ENCODE measurements at places on chromosomes 2 and 18.
A peak's percentile ranks its signal among the peaks of the same experiment; 100 is the strongest.

GRCh38 chr2:43419876-43420275, 176.0 kb downstream of the THADA start:
- no peak for DNase-seq

- DNase-seq = no peak
Observed at GRCh38 chr2:38596229-38596628, 6.5 kb downstream of the HNRNPLL start.

DNA sequence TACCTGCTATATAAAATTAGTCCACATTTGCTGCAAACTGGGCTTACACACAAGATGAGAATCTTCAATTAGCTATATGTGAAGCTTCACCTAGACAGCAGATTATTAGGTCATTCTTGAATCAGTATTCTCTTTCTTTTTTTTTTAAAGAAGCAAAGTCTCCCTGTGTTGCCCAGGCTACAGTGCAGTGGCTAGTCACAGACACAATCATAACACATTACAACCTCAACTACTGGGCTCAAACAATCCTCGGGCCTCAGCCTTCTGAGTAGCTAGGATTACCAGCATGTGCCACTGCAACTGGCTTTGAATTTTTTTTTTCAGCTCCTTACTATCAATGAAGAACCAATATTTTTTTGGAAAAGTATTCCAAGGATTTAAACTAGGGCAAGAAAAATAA, 30.5 kb downstream of the OLA1 start:
- DNase-seq = no peak

GRCh38 chr18:39627936-39628335, 2062.3 kb upstream of the CELF4 start:
- no peak for DNase-seq

- no peak for DNase-seq
Observed at GRCh38 chr2:12577091-12577490, 139.6 kb upstream of the TRIB2 start.

GRCh38 chr2:47422560-47422959, 19.6 kb downstream of the MSH2 start:
- no peak for DNase-seq

- no peak for DNase-seq
Observed at GRCh38 chr2:43127208-43127940, 99.0 kb downstream of the ZFP36L2 start.

DNA sequence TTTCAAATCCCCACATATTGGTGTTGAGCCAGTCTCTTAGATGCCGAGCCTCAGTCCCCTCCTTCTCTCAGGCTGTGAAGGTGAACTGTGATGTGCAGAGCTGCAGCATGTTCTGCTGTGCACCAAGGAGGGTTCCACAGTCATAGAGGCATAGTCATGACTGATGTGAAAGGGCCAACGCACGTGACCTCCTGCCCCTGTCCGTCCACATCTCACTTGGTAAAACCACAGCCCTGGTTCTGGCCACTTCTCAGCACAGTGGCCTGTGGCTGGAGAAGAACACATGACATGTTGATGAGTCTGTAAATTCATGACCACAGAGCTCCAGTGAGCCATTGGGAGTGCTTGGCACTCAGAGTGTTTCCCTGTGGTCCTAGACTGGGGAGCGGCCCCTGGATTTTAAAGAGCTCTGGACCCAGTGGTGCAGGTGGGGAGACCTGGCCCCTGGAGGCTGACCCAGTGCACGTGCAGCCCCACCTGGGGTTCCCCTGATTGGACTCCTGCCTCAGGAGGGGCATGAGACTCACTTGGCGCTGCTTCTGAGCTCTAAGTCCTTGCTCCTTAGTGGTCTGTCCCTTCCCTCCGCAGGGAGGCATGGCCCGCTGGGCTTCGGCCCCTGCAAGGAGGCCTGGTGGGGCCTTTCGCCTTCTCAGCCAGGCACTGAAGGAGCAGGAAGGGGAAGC, 25.3 kb downstream of the INPP4A start:
- DNase-seq = no peak

- no peak for DNase-seq
Observed at GRCh38 chr18:55997151-55997561, 409.2 kb upstream of the TCF4 start.

- no peak for DNase-seq
Observed at GRCh38 chr2:163541943-163542342, 193.9 kb downstream of the FIGN start.

DNA sequence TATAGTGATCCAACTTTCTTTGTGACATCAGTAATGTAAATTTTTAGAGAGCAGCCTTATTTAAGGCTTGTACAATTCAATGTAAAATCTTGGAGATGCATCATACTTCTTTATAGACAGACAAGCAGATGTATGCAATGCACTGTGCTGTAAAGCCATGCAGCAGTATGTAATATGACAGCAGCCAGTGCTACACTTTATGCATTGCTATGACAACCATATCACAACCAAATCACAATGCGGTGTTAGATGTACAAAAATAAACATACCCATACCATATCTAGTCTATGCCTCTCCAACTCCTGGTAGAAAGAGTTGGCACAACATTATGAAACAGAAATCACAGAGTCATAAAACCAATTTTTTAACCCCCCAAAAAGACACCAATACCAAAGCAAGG, 110.3 kb upstream of the WDSUB1 start:
- DNase-seq = no peak

DNA sequence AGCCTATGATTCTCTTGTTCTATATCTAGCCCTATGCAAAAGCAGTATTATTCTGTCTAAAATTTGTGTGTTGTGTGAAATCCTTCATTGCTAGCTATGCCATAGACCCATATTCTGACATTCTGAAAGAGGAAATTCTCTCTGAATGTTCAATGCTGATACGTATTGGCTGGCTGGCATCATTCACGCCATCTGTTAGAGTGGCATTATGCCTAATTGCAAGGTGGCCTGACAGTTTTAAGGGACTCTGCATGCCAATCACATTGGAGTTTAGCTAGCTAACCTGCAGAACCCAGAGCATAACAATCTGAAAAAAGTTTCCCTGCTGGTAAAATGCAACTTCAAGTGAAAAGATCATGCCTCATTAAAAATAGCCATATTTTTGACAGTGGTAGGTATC, 316.0 kb downstream of the SOX11 start:
- DNase-seq = peak; percentile 32

- DNase-seq = no peak
Observed at GRCh38 chr2:176146101-176146500, 5.2 kb upstream of the HOXD4 start.

GRCh38 chr18:54805571-54806334, 22.5 kb upstream of the RAB27B start:
- no peak for DNase-seq

- peak; percentile 70 for DNase-seq
Observed at GRCh38 chr2:131056204-131056931, 36.9 kb downstream of the FAM168B start.

- no peak for DNase-seq
Observed at GRCh38 chr18:70288171-70288850, 534 bp upstream of the SOCS6 start.

GRCh38 chr2:64562148-64562784, 38.1 kb downstream of the AFTPH start:
- no peak for DNase-seq

GRCh38 chr2:20473128-20473527, 26.3 kb downstream of the RHOB start:
- no peak for DNase-seq

- DNase-seq = no peak
Observed at GRCh38 chr2:3460831-3461800, 58.2 kb downstream of the ADI1 start.

GRCh38 chr2:136122661-136123060, 4.7 kb upstream of the CXCR4 start:
- no peak for DNase-seq

DNA sequence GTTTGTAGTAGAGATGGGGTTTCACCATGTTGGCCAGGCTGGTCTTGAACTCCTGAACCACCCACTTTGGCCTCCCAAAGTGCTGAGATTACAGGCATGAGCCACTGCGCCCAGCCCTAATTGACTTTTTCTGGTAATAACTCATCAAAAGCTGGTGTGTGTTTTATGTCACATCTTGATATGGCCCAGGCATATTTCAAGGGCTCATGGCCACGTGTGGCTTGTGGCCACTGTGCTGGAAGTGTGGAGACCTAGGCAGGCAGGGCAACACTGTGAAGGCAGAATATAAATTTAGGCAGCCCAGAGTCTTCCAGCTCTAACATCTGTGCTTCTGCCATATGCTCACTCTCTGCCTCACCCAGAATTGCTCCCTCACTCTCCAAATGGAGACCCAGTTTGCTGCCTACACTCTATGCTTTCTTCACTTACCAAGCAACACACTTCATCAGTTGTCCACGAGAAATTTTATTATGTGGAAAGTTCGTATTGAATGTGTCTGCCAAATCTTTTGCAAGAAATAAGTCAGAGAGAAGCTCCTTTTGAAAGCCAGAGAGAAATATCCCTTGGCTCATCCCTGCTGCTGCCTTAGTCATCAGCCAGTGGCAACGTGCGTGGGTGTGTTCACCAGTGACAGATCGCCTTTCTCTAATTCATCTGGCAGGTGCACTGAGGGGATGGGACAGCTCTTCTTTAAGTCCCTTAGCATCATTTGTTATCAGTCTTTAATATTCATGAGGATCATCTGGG, 129.4 kb upstream of the CXCR4 start:
- no peak for DNase-seq

- no peak for DNase-seq
Observed at GRCh38 chr2:173952267-173953046, 12.7 kb downstream of the SP3 start.

- no peak for DNase-seq
Observed at GRCh38 chr2:60480089-60480773, 73.2 kb downstream of the BCL11A start.

DNA sequence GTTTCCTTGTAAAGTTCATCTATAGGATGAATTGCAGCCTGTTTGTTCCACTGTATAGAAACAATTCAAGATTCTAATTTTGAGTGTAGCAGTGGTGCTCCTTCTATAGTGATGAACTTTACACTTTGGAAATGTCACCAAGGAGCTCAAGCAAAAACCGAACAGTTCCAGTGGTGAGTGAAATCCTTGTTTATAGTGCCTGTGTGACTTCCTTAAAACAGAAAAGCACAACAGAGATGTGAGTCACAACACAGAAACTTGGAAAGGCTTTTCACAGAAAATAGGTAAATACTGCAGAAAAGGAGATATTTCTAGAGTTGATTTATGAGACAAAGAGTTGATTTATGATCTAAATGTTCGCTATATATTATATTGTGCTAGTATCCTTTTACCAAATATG, 482.0 kb downstream of the PTPRM start:
- DNase-seq = no peak

- DNase-seq = no peak
Observed at GRCh38 chr2:185417111-185417510, 321.5 kb upstream of the FSIP2 start.

DNA sequence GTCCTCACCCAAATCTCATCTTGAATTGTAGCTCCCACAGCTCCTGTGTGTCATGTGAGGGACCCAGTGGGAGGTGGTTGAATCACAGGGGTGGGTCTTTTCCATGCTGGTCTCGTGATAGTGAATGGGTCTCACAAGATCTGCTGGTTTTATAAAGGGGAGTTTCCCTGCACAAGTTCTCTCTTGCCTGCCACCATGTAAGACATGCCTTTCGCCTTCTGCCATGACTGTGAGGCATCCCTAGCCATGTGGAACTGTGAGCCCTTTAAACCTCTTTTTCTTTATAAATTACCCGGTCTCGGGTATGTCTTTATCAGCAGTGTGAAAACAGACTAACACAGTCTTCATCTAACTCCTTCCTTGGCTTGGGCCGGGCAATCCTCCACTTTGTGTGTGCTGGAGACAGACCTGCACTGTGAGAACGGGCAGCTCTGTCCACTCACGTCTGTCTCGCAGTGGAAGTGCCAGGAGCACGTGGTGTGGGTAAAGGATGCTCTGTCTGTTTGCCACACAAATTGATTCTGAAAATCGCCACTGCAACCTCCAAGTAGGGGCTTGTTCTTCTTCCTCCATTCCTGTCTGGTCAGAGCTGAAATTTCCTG, 47.6 kb upstream of the OTOS start:
- DNase-seq = no peak

DNA sequence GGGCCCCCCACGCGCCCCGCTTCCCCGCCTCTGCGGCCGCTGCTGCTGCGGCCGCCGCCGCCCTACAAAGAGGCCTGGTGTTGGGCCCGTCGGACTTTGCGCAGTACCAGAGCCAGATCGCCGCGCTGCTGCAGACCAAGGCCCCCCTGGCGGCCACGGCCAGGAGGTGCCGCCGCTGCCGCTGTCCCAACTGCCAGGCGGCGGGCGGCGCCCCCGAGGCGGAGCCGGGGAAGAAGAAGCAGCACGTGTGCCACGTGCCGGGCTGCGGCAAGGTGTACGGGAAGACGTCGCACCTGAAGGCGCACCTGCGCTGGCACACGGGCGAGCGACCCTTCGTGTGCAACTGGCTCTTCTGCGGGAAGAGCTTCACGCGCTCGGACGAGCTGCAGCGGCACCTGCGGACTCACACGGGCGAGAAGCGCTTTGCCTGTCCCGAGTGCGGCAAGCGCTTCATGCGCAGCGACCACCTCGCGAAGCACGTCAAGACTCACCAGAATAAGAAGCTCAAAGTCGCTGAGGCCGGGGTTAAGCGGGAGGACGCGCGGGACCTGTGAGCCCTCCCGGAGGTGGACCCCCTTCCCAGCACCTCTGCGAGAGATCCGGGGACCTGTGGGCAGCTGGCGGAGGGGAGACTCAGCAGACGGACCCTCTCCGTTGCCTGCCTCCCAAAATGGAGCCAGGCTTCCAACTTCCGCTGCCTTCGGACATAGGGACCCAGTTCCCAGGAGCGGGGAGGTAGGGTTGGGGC, 1.9 kb downstream of the SP5 start:
- DNase-seq = no peak

GRCh38 chr2:23703037-23703582, 223.8 kb downstream of the ATAD2B start:
- DNase-seq = no peak

DNA sequence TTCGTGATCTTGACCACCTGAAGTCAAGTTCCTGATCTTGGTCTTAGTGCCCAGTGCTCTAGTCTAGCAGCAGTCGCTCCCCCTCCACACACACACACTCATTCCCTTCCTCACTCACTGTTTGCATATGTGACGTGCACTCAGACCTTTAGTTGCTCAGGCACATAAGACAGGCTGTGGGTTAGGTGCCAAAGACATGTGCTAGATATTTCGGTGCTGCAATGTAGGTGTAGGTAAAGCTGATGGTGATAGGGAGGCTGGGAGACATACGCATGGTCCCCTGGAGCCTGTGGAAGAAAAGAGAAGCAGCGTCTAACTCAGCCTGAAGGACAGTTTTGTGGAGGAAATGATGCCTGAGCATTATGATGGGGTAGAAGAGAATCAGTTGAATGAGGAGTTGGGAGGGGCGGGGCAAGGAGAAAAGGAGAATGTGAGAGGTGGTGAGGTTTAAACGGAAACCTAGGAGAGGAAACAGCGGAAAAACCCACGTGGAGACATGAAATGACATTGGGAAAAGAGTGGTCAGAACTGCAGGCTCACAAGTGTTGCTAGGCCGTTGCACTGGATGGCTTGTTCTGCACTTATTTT, 3.8 kb downstream of the TTC39C start:
- no peak for DNase-seq

- no peak for DNase-seq
Observed at GRCh38 chr2:73114273-73114867, 1.6 kb upstream of the RAB11FIP5 start.

All from NCI-H446 (cell line).